ENCODE measurements at places on chromosomes 11 and 22. TPM values are rescaled to one million over a fixed set of nuclear protein-coding genes. Genes with fewer than 3 reads are reported as not detected.

Gene NLRP10
- not detected for polyA plus RNA-seq

DNA sequence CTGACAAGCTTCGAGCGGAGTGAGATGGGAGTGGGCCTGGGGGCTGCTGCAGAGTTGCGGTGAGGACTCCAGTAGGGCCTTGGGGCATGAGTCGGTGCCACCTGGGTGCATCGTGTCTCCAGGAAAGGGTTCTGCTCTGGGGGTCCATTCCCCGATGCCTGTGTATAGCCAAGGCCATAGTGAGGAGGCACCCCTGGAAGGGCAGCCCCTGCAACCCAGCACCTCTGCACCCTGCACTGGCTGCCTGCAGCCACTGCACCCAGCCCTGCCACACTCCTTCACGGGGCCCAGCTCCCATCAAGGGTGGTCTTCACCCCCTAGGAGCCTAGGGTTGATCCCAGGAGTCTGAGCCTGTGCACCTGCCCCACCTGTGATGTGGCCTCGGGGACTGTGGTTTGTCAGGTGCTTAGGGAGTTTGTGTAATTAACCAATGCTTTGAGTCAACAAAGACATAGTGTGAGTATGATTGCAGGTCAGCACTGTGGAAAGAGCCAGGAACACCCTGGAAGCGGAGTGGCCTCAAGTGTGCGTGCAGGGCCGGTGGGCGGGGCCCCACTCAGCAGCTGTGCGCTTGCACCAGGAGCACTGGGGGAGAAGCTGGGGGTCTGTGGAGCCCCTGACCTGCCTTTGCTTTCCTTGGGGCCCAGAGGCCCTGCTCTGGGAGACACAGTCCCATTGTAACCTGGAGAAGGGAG is 1299.3 kb downstream of the BRD1 start:
- no peaks in the 10 kb centered on the region for H3K4me1 ChIP-seq
- H3K4me3 ChIP-seq, result no peak overlapping the region
- DNase-seq, result no peak
- H3K27ac ChIP-seq, result no peak overlapping the region

- H3K36me3 ChIP-seq, result no peaks in the 10 kb centered on the region
- H3K4me3 ChIP-seq, result no peak overlapping the region
- H3K27me3 ChIP-seq, result no peaks in the 10 kb centered on the region
- no peaks in the 10 kb centered on the region for H3K4me1 ChIP-seq
Measured at GRCh38 chr22:25413620-25414019, 150.9 kb upstream of the GRK3 start.

DNA sequence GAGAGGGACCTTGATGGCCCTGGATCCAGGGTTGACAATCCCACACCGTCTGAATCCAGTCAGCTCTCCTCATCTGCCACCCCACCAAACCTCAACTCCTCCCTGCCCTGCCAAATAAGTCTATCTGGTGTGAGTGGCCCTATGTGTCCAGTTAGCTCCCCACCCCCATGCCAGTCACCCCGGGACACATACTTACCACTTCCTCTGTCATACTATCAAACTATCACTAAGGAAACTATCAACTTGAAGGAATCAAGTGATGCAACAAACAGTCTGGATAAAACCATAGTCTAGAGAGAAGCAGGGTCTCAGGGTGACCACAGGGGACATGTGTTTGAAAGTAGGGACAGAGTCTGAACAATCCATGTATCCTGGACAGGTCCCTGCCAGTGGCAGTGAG is 13.2 kb upstream of the CSF2RB start:
- DNase-seq, result no peak
- H3K4me3 ChIP-seq, result no peak overlapping the region
- H3K4me1 ChIP-seq, result no peaks in the 10 kb centered on the region
